Liver (tissue), 10 donors: ENCODE measurements at places on chromosomes 1 and 21. TPM values are rescaled to one million over a fixed set of nuclear protein-coding genes. Genes with fewer than 3 reads are reported as not detected.
A peak's percentile ranks its signal among the peaks of the same experiment; 100 is the strongest.

Gene TRAF3IP3
- total RNA-seq = 3.4 TPM

Gene SRGAP2
- 25.2 TPM for total RNA-seq

Gene DDX20
- 8.6 TPM for total RNA-seq

Gene HSPA13
- total RNA-seq = 37.2 TPM

Gene TNNT2
- total RNA-seq = 0.28 TPM

Gene AGMAT
- total RNA-seq = 33.3 TPM

DNA sequence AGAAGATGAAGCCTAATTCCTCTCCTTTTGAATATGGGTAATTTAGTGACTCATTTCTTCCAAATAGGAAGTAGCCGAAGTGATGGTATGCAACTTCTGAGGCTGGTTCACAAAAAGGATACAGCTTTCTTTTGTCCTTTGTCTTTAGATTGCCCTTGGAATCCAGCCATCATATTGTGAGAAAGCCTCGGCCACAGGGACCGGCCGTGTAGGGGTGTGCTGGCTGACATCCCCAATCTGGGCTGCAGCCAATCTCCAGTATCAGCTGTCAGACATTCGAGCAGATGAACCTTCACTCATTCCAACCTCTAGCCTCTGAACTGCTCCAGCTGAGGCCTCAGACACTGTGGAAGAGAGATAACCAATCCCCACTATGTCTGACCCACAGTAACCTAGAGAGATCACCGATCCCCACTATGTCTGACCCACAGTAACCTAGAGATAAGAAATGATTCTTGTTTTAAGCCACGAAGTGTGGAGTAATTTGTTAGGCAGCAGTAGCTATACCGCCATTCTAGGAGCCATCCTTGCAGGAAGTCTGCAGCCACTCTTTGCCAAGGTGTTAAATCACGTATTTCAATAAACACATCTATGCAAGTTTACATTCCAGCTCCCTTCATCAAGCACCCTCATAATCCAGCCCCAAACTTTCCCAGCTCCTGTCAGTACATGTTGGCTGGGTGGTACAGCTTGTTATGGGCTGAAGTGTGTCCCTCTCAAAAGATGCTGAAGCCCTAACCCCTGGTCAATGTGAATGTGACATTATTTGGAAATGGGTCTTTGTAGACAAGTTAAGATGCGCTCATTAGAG is 2.9 kb upstream of the DIP2A start:
- DNase-seq = peak; percentile 63

DNA sequence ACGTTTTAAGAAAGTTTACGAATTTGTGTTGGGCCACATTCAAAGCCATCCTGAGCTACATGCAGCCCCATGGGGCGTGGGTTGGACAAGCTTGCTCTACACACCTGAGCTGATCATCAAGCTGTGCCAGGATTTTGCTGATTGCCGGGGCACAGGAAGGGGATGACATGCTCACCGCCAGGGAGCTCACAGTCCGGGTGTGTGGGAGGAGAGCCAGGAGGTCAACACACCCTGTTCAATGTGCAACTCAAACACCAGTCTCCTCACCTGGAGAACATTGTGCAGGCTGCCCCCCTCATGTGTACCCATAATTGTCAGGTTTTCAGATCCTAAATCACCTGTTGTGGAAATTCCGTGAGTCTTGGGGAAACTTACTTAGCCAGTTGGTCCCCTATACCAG is 969 bp downstream of the CYP4A11 start:
- DNase-seq = peak; percentile 52

GRCh38 chr1:68217060-68217554 is 15.2 kb downstream of the WLS start:
- DNase-seq = no peak

DNA sequence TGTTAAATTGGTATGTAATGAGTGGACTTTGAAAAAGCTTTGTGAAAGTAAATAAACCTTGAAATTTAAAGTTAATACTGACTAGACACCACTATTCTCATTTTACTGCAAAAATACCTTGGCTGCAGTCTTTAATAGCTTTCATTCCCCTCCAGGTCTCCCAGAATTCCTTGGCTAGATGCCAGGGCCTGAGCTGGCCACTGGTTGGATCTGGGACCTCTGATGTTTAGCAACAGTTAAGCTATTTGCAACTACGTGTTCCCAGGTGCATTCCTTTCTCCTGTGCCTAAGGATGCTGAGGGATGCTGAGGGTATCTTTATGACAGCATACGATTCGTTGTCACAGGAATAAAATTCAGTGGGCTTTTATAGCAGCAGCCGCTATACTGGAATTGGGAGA is 938.7 kb downstream of the TTLL7 start:
- DNase-seq = no peak

- DNase-seq = no peak
These were observed 704.8 kb upstream of the RGS18 start for GRCh38 chr1:191453487-191453886.

DNA sequence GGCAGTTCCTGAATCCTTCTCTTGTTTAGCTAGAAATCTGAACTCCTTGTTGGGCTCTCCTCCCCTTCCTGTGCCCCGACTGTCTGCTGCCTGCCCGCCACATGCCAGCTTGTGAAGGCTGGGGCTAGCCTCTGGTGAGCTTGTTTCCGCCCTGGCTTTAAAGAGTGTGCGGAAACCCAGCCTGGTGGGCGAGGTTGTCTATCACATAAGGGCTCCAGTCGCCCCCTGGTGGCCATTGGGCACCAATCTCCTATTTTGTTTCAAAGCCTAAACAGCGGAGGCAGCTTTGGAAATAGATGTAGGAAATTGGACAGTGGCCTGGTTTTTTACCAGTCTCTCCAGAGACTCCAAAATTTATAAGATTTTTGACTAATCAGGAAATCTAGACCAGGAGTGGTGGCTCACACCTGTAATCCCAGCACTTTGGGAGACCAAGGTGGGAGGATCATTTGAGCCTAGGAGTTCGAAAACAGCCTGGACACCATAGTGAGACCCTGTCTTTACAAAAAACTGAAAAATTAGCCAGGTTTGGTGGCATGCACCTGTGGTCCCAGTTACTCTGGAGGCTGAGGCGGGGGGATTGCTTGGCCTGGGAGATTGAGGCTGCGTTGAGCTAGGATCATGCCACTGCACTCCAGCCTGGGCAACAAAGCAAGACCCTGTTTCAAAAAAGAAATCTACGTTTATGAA is 9.8 kb downstream of the ATP8B2 start:
- DNase-seq = peak; percentile 85

- DNase-seq = no peak
These were observed 19.1 kb upstream of the NCF2 start for GRCh38 chr1:183609313-183609712.

DNA sequence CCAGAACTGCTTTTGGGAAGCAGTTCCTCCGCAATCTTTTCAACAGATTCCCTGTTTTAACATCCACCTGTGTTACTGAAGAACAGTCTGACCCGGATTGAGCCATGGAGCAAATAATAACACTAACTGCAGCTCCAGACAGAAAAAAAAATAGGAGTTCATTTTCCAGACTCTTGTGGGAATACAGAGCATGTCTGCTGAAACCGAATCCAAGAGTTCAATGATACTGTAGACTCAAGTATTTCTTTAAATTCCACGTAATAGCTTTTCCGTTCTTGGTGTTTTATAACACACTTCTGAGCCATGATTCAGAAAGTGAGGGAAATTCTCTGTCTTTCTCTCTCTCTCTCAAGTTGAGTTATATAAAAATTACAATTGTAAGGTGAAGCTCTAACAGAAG is 60.6 kb downstream of the DDAH1 start:
- no peak for DNase-seq

DNA sequence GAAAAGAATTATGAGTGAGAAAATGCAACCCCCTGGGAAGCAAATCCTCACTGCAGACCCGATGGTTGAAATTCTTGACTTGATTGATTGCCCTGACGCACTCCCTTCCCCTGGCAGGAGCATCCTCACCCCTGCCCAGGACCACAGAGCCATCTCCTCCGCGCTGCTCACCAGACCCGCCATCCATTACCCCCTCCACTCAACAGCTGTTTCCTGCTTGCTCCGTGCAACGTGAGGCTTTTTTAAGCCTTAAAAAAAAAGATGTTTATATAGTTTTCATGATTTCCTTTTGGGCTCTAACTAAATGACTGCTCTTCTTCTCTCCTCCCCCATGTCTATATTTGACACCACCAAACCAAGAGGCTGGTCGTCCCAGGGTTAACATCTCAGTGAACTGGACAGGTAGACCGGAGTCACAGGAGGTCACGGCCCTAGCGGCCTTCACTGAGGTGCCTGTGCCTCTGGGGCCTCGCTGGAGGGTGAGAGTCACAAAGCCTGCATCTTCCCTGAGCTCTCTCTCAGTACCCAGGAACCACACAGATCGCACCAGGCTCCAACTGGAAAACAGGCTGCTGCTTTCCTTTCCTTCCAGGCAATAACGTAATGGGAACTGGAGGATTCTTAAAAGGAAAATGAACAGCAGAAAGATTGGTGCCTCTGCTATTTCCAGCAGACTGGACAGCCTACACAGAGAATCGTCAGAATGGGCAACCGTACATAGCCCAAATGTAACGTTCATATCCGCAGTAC is 49.8 kb downstream of the ZBTB18 start:
- no peak for DNase-seq

GRCh38 chr1:192601567-192601966 is 26.0 kb downstream of the RGS1 start:
- DNase-seq = no peak

DNA sequence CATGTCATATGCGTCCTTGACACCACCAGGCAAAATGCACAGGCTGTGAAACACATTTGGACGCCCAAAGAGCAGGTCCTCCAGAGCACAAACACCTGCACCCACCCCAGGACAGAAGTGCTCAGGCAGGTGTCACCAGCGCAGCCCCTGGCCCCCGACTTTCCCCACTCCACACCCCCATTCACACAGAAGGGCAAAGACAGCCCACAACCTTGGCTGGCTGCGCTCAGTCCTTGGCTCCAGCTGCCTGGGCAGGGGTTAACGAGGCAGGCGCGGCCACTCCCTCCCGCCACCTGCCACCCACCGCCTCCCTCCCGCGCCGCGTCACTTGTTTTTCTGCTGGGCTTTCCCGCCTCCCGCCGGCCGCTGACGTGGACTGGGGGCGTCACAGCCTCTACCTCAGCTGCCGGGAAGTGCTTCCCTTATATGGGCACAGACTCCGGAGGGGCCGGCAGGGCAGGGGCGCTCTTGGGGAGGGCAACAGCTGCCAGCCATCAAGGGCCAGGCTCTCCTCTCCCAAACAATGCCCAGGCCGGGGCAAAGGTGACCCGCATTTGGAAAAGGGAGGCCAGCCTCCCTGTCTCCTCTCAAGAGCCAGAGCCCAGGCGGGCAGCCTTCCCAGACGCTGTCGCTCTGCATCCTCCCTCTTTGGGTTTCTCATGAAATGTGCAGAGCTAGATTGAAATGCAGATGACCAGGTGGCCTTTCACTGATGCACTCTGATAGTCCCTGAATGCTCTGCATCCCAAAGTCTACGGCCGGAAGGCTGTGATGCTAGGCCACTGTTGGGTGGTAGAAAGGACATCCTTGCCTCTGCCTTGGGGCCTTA is 14.8 kb upstream of the BTG2 start:
- peak; percentile 87 for DNase-seq

GRCh38 chr1:18540136-18540765 is 59.5 kb downstream of the KLHDC7A start:
- peak; percentile 19 for DNase-seq

DNA sequence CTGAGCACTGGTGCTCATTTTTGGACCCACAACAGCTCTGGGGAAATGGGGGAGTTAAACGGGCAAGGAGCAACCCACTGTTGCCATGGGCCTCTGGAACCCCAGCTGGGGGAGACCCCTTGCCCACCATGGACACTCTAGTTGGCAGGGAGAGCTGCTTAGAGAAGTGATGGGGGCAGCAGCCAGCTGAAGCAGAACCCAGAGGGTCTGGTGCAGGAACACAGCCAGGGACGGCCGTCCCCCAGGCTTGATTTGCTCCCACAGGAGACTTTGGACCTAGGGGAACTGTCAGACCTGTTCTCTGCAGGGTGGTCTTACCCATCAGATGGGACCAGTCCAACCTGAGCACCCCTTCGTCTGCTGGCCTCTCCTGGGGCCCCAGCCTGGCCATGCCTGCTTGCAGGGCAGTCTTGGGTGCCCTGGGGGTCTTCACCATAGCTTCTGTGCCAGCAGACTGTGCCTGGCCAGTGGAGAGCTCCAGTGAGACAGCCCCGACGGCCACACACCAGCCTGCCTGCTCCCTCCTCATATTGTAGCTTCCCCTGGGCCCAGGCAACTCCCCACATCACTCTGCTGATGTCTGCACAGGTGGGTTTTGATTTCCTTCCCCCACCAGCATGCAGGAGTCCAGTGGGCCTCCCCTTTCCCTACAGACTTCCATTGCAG is 11.3 kb downstream of the SPATC1L start:
- peak; percentile 29 for DNase-seq

- no peak for DNase-seq
These were observed 10.1 kb downstream of the FAM131C start for GRCh38 chr1:16063226-16063829.
